ENCODE measurements at places on chromosomes 6 and 20.

GRCh38 chr6:41064841-41065240 is 7.3 kb downstream of the OARD1 start:
- DNase-seq = no peak

GRCh38 chr6:61809004-61809595 is 476.9 kb downstream of the KHDRBS2 start:
- no peak for DNase-seq

DNA sequence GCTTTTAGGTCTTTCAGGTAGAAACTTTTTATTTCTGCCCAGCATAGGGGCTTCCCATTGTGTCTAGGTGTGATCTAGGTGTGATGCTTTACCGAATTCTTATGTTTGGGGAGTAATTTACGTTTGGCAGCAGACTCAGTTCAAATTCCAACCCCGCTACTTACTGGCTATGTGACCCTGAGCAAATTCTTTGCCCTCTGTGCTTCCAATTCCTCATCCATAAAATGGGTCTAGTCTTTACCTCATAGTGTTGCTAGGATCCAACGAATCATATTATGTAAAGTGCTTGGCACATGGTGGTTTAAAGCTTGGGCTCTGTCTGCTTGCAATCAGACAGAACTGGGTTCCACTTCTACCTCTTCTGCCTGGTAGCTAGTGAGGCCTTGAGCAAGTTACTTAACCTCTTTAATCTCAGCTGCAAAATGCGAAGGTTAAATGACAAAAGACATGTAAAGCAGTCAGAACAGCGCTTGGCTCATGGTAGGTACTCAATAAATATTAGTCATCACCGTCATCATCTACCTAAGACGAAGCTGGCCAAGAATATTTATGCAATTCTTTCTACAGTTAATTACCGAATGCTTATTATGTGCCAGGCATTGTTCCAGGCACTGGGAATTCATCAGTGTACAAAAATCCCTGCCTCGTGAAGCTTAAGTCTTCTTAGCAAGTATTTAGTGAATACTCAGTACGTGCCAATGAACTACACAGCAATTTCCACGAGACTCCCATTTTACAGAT is 1.0 kb downstream of the NSFL1C start:
- no peak for DNase-seq

GRCh38 chr6:108672641-108673040 is 111.9 kb downstream of the FOXO3 start:
- no peak for DNase-seq

- DNase-seq = no peak
These were observed 13.1 kb downstream of the UTRN start for GRCh38 chr6:144298194-144298593.

DNA sequence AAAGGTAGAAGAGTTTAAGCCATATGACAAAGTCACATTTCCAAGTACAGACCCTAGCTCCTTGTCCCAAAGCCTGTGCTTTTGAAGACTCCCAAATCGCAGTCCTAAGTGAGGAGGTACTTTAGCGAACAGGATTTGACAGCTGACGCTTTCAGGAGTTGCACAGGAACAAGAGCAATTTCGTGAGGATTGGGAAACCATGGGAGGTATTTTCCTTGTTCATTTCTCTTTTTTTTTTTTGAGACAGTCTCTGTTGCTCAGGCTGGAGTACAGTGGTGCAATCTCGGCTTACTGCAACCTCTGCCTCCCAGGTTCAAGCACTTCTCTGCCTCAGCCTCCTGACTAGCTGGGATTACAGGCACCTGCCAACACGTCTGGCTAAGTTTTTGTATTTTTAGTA is 150.6 kb downstream of the MTHFD1L start:
- DNase-seq = no peak

- peak; percentile 31 for DNase-seq
These were observed 56.5 kb downstream of the CD40 start for GRCh38 chr20:46174469-46175126.

DNA sequence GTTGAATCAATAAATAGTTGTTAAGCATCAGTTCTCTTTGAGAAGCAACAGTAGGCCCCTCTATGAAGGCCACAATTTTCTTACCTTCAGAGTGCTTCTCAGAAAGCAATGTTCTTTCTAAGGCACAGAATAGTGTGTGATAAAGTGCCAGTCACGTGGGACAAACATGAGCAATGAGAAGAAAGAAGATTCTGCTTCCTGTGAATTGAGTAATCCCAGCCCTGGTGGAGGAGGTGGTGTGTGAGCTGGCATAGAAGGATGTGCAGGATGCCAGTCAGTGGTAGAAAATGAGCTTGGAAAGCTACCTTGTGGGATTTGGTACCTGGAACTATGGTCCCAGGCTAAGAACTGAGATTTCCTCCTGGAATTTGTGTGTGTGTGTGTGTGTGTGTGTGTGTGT is 21.7 kb downstream of the KIZ start:
- DNase-seq = no peak

- DNase-seq = peak; percentile 90
These were observed 296.2 kb upstream of the MARCKS start for GRCh38 chr6:113560908-113561307.

All from fibroblast of skin of abdomen (primary cell).